Endothelial cell of umbilical vein (primary cell): ENCODE measurements at places on chromosomes 13 and 19.

- peak; percentile 63 for DNase-seq
Observed at GRCh38 chr19:4456476-4456842, 1.1 kb downstream of the UBXN6 start.

DNA sequence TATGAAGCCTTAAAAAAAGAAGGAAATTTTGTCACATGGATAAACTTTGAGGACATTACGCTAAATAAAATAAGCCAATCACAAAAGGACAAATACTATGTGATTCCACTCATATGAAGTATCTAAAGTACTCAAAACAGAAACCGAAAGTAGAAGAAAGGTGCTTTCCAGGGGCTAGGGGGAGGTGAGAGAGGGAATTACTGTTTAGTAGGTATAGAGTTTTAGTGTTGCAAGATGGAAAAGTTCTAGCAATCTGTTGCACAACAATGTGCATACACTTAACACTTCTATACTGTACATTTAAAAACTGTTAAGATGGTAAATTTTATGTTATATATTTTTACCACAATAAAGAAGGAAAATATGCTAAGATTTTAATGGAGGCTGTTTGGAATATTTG, 83.0 kb downstream of the POLR1D start:
- DNase-seq, result no peak

DNA sequence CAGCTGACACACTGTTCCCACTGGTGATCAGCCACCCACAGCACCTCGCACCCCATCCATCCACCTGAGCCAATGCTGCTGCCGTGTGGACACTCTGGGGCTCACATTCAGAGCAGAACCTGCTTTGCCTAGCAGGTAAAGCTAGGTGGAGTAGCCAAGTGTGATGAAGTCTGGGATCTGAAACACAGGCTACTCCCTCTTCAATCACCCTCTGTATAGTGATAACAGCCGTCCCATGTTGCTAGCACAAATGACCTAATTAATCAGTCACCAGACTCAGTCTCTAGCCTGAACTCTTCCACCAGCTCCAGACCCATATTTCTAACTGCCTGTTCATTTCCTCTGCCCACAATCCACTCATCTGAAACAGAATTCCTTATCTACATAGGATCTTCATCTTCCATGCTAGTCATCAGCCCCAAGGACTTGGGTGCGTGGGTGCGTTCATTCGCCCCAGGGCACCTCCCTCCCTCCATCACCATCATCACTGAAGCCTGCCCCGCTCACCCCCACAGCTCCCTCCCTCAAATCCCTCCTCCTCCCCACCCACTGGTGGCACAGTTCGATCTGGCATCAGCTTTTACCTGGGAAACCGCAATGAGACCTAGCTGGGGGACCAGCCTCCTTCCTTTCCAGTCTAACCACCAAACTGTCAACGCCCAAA, 19.8 kb downstream of the STK24 start:
- no peak for DNase-seq

DNA sequence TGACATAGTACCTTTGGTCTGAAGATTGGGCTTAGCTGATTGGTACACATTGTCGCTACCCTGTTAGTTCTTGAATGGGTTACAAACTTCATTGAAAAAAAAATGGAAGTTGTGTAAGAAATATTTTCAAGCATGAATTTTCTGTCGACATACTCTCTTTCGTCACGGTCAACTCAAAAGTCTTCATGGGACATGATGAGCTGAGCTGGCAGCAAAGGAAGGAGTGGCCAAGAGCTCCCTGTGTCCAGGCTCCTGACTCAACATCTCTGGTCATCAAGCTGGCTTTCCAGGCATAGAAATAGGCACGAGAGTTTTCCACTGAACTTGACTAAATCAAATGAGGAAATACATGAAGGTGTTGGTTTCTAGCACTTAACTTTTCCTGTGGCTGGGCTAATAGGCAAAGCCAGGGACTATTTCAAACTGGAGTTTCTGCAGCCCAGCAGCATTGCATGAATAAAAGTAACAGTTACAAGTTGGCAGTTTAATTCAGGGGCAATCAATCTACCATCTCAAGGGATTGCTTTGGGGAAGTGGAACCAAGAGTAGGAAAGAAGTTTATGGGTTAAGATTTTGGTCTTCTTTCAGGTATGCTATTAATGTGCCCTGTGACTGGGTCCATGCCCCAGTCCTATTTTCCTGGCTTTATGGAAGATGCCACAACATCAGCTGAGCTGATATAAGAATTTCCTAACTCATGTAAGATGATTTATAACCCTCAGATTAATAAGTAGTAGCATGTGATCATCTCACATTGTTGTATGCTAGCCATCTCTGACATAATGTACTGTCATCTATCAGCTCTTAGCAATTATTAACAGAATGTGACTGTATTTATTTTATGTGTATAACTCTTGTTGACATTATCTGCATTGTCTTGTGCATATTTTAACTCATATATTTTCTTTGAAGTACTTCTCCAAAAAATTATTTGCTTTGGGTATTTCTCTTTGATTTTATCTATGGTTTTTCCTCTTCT, 385.8 kb downstream of the DLEU7 start:
- no peak for DNase-seq

GRCh38 chr19:33052352-33052972, 12.2 kb downstream of the RHPN2 start:
- no peak for DNase-seq

GRCh38 chr13:67156723-67157060, 73.4 kb downstream of the PCDH9 start:
- DNase-seq, result no peak

GRCh38 chr19:15398501-15399233, 19.1 kb upstream of the AKAP8 start:
- DNase-seq, result no peak

DNA sequence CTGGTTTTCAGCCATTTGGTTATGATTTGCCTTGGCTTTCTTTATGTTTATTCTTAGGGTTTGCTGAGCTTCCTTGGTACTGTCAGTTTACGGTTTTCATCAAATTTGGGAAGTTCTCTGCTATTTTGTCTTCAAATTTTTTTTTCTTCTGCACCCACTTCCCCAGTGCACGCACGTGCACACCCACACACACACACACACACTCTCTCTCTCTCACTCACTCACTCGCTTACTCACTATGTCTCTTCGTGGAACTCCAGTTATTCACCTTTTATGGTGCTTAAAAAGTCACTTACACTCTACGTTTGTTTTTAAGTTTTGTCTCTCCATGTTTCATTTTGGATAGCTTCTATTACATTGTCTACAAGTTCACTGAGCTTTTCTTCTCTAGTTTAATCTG, 7.1 kb downstream of the AKAP11 start:
- DNase-seq, result no peak

- peak; percentile 73 for DNase-seq
Observed at GRCh38 chr13:28357911-28358433, 137.0 kb downstream of the FLT1 start.

- no peak for DNase-seq
Observed at GRCh38 chr19:58557221-58558065, 968 bp downstream of the UBE2M start.

DNA sequence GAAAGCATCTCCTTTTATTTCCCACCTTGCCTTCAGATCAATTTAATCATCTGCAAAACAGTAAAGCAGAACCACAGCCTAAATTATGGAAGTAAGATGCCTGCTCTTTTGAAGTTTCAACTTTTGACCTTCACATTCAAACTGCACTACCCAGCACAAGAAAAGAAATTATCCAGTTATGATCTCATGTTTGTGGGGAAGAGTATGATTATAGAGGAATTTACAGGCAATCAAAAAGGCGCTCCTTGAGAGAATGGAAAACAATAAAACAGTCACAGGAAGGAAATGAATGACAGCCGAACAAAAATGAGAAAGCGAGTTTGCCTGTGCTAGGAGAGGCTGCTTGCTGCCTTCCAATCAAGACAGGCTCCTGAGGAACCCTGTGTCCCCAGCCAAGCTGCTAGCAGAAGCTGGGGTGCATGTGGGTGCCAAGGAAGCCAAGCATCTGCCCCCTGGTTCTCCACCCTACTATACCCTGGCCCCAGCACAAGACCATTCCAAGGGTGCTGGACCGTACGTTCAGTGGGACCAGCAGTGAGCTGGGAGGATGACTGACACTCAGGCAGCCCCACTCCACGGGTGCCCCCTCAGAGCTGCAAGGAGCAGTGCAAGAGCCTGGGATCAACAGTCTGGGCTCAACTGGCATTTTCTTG, 47.8 kb downstream of the PEPD start:
- peak; percentile 89 for DNase-seq

DNA sequence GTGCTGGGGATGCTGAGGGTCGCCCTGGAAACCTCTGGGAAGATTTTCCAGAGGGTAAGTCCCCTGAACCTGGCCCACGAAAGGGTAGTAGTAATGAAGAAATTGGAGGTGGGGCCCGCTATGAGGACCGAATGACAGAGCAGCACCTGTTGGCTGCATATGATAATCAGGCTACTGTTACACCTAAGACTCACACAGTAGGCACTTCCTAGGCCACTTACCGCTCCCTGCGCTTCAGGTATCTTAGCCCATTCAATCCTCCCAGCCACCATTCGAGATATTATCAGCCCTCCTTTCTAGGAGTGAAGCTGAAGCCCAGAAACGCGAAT, 4.3 kb upstream of the LRFN3 start:
- no peak for DNase-seq

DNA sequence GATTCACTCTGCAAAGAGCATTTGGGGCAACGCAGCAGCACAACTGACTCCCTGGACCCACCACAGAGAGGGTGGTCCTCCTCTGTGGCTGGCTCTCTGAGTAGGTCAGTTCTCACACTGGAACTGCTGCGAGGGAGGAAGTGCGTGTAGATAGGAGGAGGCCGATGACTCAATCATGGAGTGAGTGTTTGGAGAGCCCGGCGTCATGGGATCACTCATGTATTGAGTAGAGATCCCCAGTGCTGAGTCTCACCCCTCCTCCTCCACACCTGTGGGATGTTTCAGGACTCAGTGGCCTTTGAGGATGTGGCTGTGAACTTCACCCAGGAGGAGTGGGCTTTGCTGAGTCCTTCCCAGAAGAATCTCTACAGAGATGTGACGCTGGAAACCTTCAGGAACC, 8.9 kb downstream of the ZNF101 start:
- no peak for DNase-seq

DNA sequence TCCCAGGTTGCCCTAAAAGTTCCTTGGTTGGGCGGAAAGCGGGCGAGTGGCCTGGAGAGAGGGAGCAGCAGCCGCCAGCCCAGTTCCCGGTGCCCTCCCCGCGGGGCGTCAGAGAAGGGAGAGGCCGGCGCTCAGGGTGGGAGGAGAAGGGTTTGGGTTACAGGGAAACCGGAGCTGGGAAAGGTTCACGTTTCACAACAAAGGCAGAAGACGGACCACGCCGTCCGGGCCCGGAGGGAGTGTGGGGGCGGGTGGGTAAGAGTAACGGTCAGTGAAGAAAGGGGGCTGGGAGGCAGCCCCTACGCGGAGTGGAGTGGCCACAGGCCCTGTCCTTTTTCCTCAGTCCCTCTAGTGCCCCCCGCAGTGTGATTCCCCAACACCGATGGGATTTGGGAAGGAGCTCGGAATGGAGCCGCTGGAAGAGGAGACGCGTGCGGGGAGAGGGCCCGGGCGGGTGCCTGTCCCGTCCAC, 1.6 kb downstream of the SIX5 start:
- DNase-seq, result peak; percentile 70

GRCh38 chr13:51590231-51590970, 6.1 kb downstream of the WDFY2 start:
- DNase-seq, result no peak

GRCh38 chr13:102978168-102978567, 88.0 kb downstream of the SLC10A2 start:
- no peak for DNase-seq

GRCh38 chr19:6233056-6233826, 46.5 kb downstream of the MLLT1 start:
- DNase-seq, result peak; percentile 71

DNA sequence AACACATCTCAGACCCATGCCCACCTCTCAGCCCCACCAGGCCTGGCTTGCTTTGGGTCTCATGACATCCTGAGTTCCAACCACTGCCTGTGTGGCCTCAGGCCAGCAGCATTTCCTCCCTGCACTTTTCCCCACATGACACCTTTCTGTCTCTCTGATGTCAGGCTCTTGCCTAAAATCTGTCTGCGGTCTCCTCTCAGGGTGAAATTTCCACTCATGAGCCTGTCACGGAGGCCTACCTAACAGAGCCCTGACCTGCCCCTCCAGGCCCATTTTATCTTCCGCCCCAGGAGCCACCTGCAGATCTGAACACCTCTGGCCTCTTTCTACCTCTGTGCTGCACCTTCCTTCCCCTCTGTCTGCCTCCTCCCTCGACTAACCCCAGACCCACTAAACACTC, 93.5 kb downstream of the ZDHHC20 start:
- no peak for DNase-seq

DNA sequence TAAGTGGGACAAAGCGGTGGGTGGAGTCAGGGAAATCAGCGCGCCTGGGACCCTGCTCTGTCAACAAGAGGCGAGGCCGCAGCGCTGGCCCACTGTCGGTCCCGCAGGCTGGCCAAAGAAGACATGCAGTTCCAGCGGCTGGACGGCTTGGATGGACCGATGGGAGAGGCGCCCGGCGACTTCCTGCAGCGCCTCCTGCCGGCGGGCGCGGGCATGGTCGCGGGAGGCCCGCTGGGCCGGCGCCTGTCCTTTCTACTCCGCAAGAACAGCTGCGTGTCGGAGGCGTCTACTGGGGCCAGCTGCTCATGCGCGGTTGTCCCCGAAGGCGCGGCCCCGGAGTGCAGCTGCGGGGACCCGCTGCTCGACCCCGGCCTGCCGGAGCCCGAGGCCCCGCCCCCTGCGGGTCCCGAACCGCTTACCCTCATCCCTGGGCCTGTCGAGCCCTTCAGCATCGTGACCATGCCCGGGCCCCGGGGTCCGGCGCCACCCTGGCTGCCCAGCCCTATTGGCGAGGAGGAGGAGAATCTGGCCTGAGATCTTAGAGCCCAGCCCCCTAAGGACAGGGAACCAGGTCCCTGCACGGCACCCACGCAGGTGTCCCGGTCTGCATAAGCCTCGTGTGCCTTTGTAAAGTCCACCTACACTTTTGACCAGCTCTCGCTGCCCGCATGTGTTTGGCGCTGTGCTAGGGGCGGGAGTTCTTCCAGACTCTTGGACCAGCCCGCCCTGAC, 6.1 kb downstream of the BEST2 start:
- DNase-seq, result peak; percentile 81

GRCh38 chr13:62119739-62120700, 704.4 kb upstream of the PCDH20 start:
- DNase-seq, result peak; percentile 7
